Bone marrow (tissue), 2 donors: ENCODE measurements at places on chromosomes 12 and 14.

GRCh38 chr12:109197327-109197726, 80.9 kb downstream of the ACACB start:
- DNase-seq: no peak

DNA sequence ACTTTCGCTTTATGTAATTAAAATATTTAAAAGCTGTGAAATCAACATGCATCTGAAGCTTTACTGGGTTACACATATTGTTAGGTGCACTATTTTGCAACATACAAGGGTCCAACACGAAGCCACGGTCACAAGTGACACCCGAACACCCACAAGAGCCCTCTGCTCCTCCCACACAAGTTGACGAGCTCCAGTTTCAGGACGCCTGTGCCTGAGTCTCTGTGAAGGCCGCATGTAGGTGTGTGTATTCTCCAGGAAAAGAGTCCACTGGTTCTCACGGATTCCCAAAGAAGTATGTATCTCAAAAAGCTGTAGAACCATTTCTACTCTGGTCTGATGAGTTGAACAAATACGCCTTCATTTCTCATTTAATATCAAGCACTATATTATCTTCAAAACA, 12.0 kb downstream of the SLC15A4 start:
- DNase-seq: no peak

- no peak for DNase-seq
Measured at GRCh38 chr14:100714258-100714892, 12.3 kb upstream of the DLK1 start.

DNA sequence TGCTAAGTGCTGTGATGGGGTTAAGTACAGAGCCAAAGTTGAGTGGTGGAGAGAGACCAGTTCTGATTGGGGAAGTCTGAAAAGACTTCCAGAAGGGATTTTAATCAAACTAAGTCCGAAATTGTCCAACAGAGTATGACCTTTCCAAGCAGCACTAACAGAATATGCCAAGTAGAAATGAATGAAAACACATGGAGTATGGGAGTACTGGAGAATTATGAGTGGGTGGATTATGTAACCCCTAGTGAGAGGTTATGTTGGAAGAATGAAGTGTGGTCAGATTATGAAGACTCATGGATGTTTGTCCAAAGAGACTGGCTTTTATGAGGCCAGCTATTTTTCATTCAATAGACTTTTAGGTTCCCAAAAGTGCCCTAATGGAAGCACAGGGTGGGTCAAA, 94.0 kb upstream of the PLEKHA5 start:
- DNase-seq: no peak

DNA sequence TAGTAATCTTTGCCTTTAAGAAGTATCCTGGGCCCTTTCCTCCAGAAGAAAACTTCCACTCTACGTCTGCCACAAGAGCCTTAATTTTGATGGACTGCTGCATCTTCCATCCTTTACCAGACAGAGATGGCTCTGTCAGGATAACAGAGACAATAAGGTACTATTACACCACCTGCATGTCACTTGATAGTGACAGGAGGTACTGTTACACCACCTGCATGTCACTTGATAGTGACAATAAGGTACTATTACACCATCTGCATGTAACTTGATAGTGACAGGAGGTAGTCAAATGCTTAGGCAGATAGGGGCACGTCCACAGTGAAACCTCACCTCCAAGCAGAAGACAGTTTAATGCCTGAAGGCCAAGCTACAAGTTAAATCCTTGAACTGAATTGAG, 13.9 kb downstream of the OR6C74 start:
- no peak for DNase-seq

DNA sequence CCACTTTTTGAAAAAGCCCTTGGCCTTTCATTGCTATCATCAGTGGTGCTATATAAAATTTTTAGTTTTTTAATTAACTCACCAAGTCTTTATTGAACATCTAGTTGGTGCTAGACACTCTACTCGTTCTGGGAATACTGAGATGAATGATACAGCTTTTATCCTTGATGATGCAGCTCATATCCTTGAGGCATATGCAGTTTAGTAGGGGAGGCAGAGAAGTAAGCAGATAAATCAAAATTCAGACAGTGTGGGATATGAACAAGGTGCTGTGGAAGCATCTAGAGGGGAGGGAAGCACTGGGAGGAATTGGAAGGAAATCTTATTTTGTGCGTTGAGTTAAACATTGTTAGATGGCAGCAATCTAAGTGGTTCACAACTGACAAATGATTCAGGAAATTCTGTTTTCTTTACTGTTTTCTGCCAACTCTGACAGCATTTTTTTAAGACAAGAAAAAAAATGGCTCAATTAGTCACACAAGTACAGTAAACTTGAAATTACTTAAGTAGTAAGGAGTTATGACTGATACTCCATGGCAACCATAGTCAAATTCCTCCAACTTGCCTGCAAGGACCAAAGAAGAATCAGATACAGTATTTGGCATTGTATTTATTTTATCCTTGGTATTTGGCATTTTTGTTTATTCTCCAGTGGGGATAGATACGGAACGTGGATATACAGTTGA, 119.2 kb downstream of the TMTC2 start:
- DNase-seq: no peak

DNA sequence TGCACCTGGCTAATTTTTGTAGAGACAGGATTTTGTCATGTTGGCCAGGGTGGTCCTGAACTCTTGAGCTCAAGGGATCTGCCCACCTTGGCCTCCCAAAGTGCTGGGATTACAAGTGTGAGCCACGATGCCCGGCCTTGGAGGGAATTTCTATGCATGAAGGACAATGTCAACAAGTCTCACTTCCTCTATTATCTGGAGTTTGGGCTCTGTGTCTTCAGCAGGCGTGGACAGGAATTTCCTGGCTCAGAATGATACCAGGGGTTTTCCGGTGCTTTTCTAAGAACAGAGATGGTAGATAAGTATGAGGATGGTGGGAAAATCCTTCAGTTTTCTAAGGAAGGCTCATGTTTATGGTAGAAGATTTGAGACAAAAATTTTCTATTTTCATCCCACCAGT, 75.0 kb upstream of the CCDC60 start:
- DNase-seq: no peak

GRCh38 chr14:81342850-81343580, 57.1 kb downstream of the STON2 start:
- no peak for DNase-seq

GRCh38 chr14:100683578-100683977, 43.1 kb upstream of the DLK1 start:
- DNase-seq: no peak

DNA sequence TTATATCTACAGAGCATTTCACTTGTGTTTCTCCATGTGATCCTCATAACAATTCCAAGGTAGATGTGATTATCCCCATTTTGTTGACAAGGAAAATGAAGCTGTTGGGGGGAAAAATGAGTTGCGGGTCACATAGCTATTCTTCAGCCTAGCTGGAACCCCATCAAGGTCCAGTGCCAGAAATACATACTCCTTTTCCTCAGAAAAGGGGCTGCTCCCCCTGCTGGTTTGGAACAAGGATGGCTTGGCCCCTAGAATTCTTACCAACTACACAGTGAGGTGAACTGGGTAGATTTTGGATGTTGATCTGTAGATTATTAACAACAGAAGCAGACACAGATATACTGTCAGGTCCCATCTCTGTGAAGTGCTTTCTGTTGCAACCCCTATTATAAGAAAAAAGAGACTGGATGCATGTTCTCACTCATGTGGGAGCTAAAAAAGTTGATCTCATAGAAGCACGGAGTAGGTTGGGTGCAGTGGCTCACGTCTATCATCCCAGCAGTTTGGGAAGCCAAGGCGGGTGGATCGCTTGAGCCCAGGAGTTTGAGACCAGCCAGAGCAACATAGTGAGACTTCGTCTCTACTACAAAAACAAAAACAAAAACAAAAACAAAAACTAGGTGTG, 8.9 kb downstream of the IKZF4 start:
- peak; percentile 38 for DNase-seq

GRCh38 chr14:92502541-92503286, 10.9 kb upstream of the RIN3 start:
- DNase-seq: no peak

- no peak for DNase-seq
Measured at GRCh38 chr14:98290596-98290995, 981.4 kb downstream of the BCL11B start.

DNA sequence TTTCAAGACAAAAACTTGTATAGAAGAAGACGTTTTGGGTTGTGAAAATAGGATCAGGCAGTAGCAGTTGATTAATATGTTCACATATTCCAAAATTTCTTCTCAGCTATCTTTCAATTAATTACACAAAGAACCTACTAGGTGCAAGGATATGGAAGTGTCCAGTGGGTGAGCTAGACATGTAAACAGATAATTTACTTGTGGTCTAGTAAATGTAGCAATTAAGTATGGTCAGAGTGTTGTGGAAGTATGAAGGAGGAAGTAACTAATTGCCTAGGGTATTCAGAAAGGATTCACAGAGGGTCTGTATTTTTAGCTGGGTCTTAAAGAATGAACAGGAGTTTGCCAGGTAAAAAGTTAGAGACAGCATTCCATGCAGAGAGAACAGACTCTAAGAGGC, 5.9 kb downstream of the GOLGA5 start:
- no peak for DNase-seq

- no peak for DNase-seq
Measured at GRCh38 chr12:49750027-49750995, 9.0 kb downstream of the TMBIM6 start.

DNA sequence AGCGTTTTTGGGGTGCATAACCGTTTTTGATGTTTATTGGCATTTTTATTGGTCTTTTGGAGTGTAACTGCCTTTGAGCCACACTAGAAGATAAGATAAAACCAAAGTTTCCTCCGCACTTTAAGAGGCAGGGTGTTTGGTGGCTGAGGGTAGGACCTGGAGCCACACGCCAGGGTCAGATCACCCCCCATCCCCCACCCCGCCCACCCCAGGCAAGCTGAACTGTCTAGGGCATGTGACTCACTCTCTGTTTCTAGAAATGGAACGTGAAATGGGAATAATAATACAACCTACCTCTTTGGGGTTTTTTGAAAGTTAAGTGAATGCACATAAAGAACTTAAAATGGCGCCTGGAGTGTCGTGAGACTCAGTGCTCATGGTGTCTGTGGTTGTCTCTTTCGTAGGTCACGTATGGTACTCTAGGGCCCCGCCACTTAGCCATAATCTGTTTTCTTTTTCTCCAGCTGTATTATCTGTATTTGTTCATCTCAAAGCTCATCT, 56.0 kb downstream of the PPP2R5C start:
- DNase-seq: no peak

DNA sequence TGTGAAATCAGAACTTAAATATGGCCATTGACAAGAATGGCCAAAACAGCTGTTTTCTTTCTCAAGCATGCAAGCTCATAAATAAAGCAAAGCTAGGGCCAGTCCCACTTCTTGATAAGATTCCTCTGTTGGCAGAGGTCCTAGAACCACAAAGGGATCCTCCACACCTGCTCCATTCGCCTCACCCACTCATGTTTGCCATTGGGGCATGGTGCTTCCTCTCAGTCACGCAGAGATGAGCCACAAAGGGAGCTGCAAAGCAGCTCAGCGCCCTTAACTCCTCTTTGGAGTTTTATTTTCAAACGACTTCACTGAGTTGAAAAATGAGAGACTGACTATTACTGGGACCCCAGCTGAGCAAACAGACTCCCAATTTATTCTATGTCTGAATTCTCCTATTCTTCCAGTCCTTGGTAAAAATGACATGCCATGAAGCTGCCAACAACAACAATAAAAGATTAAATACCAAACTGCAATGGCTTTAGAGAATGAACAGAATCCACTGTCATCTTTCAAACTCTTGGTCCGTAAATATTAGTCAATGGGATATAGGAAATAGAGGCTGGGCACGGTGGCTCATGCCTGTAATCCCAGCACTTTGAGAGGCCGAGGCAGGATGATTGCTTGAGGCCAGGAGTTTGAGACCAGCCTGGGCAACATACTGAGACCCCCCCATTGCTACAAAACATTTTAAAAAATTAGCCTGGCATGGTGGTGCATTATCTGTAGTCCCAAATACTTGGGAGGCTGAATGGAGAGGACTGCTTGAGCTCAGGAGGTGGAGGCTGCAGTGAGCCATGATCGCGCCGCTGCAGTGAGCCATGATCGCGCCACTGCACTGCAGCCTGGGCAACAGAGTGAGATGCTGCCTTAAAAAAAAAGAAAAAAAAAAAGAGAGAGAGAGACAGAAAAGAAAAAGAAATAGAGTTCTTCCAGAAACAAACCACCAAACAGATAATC, 16.4 kb downstream of the MANSC1 start:
- DNase-seq: peak; percentile 9

DNA sequence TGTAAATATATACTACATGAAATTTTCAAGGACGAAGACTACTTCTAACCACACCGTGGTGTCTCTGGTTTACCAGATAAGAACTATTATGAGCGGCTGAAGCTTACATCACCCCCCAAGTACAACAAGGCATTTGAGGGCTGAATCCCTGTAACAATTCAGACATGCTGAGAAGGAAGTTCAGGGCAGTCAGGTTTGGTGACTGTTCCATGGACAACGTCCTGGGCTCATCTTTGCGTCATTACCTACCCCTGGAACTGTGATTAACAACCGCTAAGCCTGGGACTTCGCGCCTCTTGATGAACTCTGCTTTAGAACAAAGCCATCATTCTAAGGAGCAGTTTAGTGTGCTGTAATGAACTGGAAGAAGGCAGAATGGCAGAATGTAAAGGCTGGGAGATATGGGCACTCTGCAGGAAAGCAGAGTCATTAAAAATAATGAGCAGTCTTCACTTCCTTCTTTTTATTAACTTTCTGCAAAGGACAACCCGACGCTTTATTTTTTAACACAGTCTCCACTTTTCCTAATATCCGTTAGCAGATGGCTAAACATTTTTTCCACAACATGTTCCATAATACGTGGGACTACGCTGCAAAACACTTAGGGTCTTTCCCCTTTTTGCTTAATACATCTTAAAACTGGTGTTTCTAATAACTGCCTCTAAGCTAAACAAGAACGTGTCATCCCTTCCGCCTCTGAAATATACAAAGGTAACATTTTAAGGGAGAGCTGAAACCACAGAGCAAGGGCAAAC, 263.2 kb downstream of the ADAMTS20 start:
- DNase-seq: no peak

DNA sequence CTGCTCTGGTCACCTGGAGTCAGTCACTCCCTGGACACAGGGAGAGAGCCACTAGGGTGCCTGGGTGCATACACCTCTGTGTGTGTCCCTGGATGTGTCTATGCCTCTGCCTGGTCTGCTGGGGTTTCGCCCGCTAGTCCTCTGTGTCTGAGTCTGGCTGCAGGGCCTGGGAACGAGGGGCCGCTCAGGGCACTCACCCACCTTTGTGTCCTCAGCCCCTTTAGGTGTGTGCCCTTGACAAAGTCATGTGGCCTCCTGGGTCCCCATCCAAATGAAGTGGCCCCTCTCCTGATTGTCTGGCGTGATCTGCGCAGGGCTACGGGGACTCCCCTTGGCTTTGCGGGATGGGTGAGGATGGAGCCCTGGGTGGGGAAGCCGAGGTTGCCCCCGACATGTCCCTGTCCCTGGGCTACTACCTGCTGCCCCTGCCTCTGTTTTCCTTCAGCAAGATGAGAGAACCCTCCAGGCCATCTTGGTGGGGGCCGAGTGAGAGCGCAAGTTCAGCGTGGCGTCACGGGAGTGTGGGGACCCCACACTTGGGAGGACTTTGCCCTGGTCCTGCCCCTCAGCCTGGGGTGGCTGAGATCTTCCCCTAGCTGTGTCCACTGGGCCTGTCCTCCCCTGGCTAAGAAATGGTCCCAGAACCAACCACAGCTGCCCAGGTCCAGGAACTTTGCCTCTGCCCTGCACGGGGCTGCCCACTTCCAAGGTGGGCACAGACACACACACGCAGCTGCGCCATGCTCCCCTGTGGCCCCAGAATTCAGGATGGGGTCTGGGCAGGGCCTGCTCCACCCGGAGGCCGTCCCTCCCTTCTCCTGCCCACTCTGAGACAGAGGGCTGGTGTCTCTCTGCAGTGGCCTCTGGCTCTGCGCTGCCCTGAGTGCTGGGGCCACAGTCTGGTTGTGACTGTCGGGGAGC, 2.7 kb upstream of the AHNAK2 start:
- DNase-seq: no peak
